ENCODE measurements at places on chromosomes 6 and 20.

GRCh38 chr6:167756597-167756996, 70.1 kb upstream of the AFDN start:
- no peak for DNase-seq

GRCh38 chr20:45322952-45323383, 14.9 kb upstream of the MATN4 start:
- peak; percentile 60 for DNase-seq

- no peak for DNase-seq
Observed at GRCh38 chr6:41423002-41423401, 87.6 kb downstream of the NCR2 start.

DNA sequence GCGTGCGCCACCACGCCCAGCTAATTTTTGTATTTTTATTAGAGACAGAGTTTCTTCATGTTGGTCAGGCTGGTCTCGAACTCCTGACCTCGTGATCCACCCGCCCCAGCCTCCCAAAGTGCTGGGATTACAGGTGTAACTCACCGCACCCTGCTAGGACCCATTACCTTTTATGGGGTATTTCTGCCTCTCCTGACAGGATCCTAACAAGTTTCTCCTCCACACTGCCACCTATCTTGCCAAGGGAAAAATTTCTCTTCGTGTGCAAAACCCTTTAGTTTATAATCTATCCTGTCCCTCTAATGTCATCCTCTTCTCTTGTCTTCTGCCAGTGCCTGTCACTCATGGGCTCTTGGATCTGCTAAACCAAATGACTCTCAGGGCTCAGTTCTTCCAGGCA, 1.9 kb downstream of the STMND1 start:
- no peak for DNase-seq

- DNase-seq, result peak; percentile 30
Observed at GRCh38 chr6:26660000-26660361, 435 bp upstream of the ZNF322 start.

- peak; percentile 55 for DNase-seq
Observed at GRCh38 chr20:49397525-49397924, 84.9 kb downstream of the KCNB1 start.

DNA sequence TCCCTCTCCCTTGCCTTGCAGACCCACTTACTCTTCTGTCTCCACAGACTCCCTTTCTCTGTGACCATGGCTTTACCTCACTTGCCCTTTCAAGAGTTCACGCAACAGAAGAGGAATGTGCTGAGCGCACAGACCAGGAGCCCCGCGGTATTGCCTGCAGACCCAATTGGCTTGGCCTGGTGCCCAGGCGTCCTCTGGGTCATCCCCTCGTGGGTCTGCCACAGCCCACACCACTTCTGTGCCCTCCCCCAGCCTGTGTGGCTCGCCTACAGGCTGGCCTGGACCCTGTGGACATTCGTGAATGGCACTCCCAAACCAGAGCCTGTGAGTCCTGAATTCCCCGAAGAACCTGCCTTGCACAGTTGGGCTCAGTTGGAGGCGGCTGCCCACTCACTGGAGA, 15.3 kb upstream of the NINL start:
- DNase-seq, result no peak

DNA sequence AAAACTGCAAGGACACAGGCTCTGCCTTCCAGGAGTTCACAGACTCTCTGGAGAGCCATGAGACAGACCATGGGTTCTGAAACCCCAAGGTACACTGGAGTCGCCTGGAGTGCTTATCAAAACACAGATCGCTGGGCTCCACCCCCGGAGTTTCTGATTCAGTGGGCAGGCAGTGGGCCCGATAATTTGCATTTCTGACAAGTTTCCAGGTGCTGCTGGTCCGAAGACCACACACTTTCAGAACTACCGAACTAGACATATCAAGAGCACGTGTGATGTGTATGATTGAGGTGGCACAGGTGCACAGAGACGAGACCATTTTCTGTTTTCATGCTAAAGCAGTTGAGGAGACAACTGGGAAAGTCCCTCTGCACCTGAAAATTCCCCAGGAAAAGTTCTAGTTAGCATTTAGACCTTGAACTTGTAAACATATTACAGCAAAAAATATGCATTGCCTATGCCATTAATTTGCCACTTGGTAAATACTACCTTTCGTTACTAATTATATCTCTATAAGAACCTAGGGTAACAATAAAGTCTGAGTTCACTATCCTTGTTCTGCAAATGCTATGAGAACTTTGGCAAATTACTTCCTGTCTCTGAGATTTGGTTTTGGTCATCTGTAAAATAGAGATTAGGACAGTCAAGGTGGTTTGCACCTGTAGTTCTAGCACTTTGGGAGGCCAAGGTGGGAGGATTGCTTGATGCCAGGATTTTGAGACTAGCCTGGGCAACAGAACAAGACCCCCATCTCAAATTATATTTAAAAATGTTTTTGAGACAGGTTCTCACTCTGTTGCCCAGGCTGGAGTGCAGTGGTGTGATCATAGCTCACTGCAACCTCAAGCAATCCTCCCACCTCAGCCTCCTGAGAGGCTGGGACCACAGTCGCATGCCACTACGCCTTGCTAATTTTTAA, 14.3 kb upstream of the PIM1 start:
- DNase-seq, result no peak

DNA sequence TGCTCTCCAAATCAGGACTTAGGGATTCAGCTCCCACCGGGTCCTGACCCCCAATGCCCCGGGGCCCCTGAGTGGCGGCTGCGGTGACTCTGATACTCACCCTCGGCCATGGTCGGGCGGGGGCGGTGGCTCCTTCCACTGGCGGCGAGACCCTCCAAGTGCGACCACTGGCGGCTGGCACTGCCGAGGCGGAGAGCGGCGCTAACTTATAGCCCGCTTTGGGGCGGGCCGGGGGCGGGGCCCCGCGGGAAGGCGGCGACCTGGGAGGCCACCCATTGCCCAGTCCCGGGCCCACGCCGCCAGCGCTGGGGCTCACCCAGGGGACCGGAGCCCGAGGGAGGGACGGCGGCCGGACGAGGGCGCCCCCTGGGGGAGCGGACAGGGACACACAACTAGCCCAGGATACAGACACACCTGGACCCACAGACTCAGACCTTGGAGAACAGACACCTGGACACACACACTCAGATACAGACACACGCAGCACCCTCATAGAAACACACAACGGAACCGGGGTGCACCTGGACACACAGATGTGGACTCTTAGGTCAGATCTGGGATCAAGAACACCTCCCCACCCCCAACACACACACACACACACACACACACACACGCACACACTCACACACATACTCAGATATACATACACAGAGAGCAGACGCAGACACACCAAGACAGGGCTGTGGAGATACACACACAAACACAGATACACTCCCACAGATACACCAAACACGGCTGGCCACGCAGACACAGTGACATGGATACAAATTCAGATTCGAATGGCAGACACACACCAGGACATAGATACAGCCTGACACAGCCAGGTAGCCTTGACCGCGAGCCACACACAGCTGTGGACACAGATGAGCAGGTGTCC, at the start of gene TGM2:
Gene TGM2, minus strand, starts transcription at position 182 of the 877 bp plus-strand sequence. Its CDS starts 72 bp downstream, at position 110.
- peak; percentile 67 for DNase-seq

DNA sequence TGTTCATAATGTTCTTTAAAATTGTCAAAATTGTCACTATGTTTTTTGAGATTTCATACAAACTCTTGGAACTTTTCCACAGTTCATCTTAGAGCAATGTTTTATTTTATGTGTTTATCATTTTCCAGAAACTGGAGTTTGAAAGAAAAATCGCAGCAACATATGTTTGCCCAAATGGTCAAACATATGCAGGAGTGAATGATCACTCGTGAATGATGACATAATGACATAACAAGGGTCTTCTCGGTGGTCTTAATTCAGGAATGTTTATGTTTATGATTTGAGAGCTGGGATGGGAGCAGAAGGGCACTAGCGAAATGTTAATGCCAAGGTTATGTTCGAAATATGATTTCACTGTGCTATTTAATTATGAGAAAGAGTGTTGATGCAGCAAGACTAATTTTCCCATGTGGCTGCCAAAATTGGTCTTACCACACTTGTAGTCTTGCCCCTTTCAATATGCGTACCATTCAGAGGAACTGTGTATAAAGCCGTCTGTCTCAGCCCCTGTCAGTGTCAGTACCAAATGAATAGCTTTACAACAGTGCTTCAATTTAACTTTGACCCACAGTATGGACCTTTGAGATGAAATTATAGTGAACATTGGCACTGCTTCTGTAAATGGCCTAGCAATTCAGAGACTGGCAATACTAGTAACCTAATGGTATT, 152.3 kb downstream of the CARMIL1 start:
- DNase-seq, result no peak

- no peak for DNase-seq
Observed at GRCh38 chr6:140101818-140102217, 727.4 kb upstream of the CITED2 start.

DNA sequence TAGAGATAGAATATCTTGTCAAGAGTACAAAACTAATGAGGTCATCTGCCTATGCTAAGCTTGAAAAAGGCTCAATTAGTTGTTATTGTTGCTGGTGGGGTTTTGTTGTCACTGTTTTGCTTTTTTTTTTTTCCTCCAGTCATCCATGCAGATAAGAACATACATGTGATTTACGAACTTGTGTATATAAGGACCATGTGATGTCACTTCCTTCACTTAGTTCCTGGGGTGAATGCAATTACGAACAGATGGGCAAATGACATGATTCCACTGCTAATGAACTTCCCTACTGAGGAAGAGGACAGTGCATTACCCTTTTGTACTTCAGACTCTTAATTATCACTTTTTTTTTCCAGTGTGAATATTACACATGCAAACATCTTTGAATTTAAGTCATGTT, 1175.3 kb upstream of the GJE1 start:
- DNase-seq, result no peak

DNA sequence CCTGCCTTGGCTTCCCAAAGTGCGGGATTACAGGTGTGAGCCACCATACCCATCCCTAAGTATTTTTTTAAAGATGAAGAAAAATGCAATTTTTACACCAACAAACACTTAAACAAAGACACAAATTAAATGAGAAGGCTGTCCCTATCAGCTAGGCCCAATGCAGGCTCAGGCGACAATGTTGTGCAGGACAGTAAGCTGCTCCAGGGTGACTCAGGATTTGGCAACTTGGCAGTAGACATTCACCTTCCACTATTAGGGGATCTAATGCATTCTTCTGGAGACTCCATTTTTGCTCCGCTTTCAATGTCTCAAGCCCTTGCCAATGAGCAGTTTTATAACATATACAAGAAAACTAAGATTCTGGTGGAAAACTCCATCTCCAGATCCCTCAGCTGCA, 19.7 kb downstream of the NDRG3 start:
- peak; percentile 30 for DNase-seq

DNA sequence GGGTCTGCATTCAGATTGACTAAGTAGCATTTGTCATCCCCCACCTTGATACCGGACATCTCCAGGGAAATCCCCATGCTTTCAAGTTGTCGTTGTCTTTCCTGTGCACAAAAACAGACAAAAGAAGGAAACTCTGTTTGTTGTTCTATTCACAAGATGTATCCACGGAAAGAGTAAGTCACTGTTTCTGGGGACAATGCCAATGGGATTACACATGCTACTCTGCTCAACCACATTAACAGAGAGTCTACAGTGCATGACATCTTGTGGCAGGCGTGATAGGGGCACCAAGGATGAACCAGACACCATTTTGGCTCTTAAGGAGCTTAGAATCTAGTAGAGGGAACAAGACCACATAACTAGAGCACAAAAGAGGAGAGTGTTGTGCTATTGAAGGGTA, 124.4 kb upstream of the NUP153 start:
- DNase-seq, result no peak

DNA sequence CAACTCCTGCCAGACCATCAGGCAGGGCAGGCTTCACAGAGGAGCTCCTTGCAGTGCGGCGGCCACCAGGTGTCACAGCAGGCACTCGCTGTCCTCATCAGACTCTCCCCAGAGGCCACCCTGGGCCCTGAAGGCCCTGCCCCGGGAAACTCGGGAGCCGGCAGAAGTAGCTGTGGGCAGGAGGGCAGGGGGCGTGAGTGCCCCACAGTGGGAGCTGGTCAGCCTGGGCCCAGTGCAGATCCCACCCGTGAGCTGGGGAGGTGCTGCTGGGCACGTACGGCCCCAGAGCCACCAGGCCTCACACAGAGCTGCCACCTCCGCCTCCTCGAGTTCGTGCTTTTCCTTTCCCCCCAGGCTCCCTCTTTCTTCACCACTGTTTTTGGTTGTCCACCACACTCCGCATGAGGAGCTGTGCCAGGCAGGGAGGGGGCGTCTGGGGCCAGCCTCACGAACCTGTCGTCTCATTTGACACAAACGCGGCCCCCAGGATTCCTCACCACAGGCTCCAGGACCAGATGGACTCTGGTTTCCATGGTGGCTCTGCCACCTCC, 33.8 kb downstream of the FRMD1 start:
- DNase-seq, result no peak

- peak; percentile 29 for DNase-seq
Observed at GRCh38 chr6:134802426-134803058, 147.4 kb downstream of the ALDH8A1 start.

DNA sequence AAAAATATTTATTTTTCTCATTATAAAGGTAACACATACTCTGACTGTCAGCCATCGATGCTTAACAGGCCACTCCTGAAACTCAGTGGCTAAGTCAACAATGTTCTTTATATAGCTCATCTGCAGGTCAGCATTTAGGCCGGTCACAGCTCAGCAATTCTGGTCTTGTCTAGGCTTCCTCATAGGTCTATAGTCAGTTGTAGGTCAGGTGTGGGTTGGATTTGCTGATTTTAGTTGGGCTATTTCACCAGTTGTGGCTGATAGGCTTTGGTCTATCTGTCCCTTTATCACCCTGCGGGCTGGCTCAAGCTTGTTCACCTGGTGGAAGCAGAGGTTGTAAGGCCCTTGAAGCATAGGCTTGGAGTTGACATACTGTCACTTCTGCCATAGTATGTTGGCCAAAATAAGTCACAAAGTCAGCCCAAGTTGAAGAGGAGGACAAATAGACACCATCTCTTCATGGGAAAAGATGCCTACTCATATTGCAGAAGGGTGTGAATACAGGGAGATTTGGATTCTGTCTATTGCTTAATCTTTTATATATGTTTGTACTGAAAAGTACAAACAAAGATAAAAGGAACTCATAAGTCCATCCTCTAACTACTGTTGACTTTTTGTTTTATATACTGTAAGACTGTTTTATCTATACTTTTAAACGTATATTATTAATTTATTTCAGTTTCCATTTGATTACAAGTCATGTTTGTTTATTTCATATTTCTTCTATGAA, 75.0 kb downstream of the BCKDHB start:
- DNase-seq, result no peak

DNA sequence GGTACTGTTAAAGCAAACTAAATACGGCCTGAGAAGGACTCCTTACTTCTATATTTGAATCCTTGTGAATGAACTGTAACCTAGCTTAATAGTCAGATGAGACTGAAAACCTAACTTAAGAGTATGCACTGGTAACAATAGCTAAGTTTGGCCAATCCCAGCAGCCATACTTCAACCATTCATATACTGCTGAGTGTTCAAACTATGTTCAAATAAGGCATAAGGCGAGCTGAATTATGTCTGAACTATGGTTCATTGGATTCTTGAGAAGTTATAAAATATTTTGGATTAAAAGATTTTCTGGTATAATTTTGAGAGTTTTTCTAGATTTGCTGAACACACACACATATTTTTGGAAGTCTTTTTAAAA, 2.2 kb downstream of the SMPDL3A start:
- DNase-seq, result no peak
